Activated naive CD4-positive, alpha-beta T cell treated with Interleukin-2 at 50 U/mL for 16 hours (primary cell): ENCODE measurements at places on chromosomes 11 and 22.

GRCh38 chr11:16678466-16679116, 59.9 kb upstream of the C11orf58 start:
- no peak for DNase-seq

DNA sequence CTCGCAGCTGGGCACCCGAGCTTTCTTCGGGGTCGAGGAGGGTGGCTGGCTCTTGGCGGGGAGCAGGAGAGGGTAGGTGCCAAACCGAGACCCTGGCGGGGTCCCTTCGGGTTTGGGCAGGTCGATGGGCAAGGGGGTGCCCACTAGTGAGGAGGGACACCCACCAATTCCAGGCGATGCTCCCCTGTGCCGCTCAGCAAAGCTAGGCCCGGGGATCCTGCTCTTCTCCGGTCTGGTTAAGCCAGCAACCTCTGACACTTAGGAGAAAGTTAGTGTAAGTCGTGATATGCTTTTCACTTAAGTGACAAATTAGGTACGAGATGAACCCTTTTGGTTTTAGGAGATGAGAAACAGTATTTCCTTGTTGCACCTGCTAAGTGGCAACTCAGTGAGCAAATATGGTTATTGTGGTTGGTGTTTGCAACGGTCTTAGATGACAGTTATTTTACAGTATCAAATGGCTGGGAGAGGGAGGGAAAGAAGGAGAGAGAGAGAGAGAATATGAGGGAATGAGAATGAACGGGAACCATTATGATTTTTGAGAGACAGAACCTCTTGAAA, 565 bp downstream of the NUCB2 start:
- no peak for DNase-seq

GRCh38 chr11:37718431-37718999, 1120.5 kb upstream of the RAG2 start:
- no peak for DNase-seq

DNA sequence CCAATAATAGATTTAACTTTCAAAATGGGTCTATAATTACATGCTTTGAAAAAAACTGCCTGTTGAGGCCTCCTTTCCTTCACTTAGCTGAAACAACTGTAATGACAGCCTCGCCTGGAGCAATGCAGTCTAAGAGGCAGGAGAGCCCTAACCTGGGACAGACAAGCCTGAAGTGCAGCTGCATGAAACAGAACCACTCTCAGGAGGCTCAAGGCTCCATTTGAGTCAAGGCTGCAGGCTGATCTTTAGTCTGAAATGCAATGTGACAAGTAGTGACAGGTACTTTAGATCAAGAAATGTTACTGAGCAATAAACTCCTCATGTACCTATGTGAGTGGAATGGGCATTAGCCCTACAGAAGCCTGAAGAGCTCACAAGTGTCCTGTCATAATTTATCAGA, 414.0 kb upstream of the LUZP2 start:
- no peak for DNase-seq

- DNase-seq = no peak
These were observed 1.1 kb upstream of the IGSF9B start for GRCh38 chr11:133957900-133958299.

DNA sequence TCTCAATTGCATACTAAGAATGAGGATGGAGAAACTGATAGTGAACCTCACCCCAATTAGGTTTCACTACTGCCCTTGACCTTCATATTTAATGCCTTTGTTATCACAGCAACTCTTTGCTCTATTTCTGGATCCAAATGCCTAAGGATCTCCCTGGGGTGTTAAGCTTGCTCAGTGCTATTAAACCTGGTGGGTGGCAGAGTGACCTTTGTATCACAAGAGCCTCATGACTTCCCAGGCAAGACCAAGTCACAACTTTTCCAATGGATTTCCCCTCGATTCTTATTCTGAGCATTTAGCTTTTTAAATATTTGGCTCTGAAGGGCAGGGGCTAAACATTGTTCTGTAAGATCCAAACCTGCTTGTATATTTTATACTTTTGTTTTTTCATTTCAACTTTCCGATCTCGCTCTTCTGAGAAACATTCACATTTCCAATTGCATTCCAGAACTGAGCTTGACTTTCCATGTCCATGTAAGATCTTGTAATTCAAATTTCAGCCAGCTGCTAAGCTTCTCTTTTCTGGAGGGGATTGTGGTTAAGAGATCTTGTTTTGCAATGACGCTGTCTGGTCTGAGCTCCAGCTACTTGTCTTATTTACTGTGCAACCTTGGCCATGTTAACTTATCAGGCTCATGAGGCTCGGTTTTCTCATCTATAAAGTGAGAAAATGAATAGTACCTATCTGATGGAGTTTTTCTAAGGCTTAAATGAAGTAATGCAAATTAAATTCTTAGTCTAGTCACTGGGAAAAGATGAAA, 6.4 kb upstream of the EHF start:
- no peak for DNase-seq

GRCh38 chr11:114296605-114297372, 590 bp downstream of the NNMT start:
- DNase-seq = no peak

- peak; percentile 59 for DNase-seq
These were observed 11.0 kb upstream of the MS4A6A start for GRCh38 chr11:60193687-60194433.

GRCh38 chr11:76592961-76593360, 77.6 kb downstream of the LRRC32 start:
- DNase-seq = no peak

DNA sequence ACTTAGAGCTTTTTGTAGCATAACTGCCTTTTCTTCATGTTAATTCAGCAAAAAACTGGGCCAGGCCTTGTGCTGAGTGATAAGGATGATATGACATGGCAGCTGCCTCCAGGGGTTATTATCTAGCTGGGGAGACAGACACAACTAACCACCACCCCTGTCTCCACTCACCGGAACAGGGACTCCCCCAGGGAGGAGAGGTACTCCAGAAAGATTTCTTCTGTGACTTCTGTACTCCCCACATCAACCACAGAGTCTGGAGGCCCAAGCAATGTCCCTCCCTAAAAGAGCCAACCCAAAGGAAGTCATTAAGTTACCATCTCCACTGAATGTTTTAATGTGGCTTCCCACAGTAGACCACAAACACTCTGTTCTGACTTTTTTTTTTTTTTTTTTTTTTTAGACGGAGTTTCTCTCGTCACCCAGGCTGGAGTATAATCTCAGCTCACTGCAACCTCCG, 14.3 kb upstream of the PMM1 start:
- DNase-seq = peak; percentile 70

- no peak for DNase-seq
These were observed 55.3 kb downstream of the EHF start for GRCh38 chr11:34676227-34676626.

- DNase-seq = no peak
These were observed 73.2 kb downstream of the ARHGAP8 start for GRCh38 chr22:44825310-44826150.

DNA sequence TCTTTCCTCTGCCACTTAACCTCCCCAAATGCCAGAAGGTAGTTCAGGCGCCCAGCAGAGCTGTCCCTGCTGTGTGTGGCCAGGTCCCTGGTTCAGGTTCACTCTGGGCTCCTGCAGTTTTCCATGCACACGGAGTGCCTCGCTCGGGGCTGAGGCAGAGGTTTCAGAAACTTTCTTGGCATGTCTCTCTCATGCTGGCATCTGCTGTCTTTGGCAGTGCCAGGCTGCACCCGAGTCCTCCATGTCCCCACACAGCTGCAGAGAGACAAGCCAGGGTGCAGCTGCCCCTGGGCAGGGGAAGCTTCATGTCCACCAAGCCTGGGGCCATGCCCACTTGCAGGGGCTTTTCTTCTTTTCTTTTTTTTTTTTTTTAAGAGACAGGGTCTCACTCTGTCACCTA, 7.0 kb upstream of the NEFH start:
- no peak for DNase-seq

GRCh38 chr11:111801135-111801534, 34.9 kb upstream of the PPP2R1B start:
- no peak for DNase-seq

GRCh38 chr11:4851033-4851432, 2.0 kb upstream of the OR51S1 start:
- no peak for DNase-seq

- DNase-seq = no peak
These were observed 126.2 kb downstream of the ATG16L2 start for GRCh38 chr11:72940417-72940816.

GRCh38 chr22:31199187-31199586, 12.9 kb upstream of the LIMK2 start:
- DNase-seq = no peak

GRCh38 chr22:27802346-27803073, 954 bp upstream of the MN1 start:
- DNase-seq = no peak
